Esophagus muscularis mucosa (tissue), 4 donors: ENCODE measurements at places on chromosomes 13 and 19. TPM values are rescaled to one million over a fixed set of nuclear protein-coding genes. Genes with fewer than 3 reads are reported as not detected.

Gene S1PR4
- 2.6 TPM for total RNA-seq

Gene LILRA5
- 3.7 TPM for total RNA-seq

Gene HNRNPM
- total RNA-seq: 125 TPM

Gene MTUS2
- total RNA-seq: 46.2 TPM

Gene ICAM4
- total RNA-seq: 0.78 TPM

Gene ZIK1
- total RNA-seq: 4.6 TPM

Gene LRRC63
- 0.19 TPM for total RNA-seq

Gene ATP4B
- total RNA-seq: not detected

Gene ZNF793
- 3.0 TPM for total RNA-seq

- peak; percentile 88 for DNase-seq
These were observed 162.8 kb upstream of the SOX1 start for GRCh38 chr13:111904166-111904565.

GRCh38 chr13:99738626-99739025, 232.9 kb downstream of the ZIC5 start:
- no peak for DNase-seq

- no peak for DNase-seq
These were observed 88.1 kb downstream of the ZDHHC20 start for GRCh38 chr13:21371011-21371410.

GRCh38 chr13:112434937-112435523, 58.9 kb downstream of the SPACA7 start:
- peak; percentile 89 for DNase-seq

DNA sequence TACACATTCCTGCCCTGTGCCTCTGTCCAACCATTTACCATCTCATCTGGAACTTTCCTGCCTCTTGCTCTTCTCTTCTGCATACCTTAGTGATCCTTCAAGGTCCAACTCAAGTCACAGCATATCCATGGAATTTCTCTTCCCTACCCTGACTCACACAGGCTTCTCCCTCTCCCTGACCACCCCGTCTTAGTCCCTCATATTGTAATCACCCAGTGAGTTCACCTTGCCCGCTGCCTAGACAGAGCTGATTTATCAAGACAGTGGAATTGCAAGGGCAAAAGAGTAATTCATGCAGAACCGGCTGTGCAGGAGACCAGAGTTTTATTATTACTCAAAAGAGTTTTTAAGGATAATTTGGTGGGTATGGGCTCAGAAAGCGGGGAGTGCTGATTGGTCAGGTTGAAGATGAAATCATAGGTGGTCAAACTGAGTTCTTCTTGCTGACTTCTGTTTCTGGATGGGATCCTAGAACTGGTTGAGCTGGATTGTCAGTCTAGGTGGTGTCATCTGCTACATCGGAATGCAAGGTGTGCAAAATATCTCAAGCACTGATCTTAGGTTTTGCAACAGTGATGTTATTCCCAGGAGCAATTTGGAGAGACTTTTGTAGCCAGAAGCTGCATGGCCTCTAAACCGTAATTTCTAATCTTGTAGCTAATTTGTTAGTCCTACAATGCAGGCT, 67.2 kb downstream of the HSPH1 start:
- no peak for DNase-seq

DNA sequence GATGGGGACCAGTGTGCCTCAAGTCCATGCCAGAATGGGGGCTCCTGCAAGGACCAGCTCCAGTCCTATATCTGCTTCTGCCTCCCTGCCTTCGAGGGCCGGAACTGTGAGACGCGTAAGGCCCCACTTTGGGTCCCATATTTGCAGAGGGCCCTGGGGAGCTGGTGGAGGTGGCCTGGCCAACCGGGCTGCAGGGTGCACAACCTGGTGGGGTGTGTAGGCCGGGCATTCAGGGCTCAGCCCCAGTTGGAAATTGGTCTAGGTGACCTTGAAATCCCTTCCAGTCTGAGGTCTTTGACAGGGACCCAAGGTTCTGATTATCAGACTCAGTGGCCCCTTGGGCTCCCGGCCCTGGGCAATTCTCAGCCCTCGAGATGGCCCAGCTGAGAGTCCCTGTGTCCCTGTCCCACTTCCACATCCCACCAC, 8.3 kb downstream of the F7 start:
- no peak for DNase-seq

- DNase-seq: peak; percentile 31
These were observed 256.4 kb downstream of the IRS2 start for GRCh38 chr13:109529964-109530363.

DNA sequence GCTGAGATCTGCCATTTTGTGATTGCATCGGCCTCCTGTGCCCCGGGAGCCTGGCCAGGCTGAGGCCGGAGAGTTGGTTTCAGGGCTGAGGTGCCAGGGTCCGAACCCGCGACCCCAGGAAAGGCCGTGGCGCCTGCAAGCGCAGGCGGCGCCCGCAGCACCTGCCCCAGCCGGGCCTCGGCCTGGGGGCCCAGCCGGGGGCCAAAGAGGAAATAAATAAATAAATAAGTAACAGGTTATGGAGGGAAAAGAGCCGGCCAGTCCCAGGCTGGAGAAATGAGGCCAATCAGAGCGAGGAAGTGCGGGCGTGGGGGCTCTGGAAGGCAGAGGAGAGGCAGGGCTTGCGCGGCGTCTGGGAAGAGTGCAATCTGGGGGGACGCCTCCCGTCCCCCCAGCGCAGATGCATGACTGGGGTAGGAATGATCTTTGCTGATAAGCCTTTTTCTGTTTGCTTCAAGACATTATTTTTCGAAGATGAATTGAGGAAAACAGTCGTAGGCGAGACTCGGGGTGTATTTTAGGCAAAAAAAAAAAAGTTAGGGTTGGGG, 145.6 kb upstream of the ZNF536 start:
- DNase-seq: no peak

DNA sequence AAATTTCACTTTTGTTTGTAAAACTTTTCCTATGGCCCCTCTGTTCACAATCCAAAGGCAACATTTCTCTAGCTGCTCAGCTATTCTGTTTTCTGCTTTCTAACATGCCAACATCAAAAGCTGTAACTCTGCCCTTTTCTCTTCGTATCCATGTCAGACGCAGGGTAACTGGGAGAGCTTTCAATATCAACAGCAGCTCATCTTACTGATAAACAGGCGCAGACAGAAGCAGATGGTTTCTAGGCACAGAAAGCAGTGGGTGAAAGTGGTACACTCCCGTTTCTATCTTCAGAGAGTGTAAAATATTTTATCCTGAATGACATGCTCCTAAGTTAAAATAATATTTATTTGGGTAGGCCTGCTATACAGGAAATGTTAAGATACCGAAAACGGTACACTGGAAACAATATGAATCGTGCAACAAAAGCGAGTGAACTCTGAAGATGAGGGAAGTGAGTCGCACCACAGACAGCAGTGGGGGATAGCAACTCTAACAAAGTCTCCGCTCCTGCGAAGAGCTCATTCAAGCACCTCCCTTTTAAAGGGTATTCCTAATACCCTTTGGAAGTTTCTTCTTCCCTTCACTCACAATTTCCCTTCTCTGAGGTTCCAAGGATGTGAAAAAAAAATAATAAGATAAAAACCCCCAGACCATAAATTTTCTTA, 798.3 kb downstream of the GPC5 start:
- no peak for DNase-seq

- no peak for DNase-seq
These were observed 75.4 kb upstream of the ZNF30 start for GRCh38 chr19:34851277-34851804.

- no peak for DNase-seq
These were observed 16.7 kb downstream of the ELSPBP1 start for GRCh38 chr19:48010932-48011758.

DNA sequence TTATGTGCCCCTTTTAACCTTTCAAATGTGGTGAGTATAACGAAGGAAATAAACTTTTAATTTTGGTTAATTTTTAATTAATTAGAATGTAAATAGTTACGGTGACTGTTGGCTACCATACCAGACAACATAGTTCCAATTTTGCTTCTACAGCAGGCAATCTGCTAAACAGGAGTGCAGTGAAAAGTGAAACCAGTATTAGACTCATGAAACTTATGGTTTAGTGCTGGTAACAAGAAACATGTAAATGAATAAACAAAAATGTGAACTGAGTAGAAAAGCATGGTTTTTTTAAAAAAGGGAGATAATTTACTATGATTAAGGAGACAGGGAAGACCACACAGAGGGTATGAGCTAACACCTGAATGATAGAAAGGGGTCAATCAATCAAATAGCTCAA, 478.4 kb downstream of the PCDH9 start:
- DNase-seq: no peak

- DNase-seq: no peak
These were observed at the start of gene SIGLEC9 for GRCh38 chr19:51124729-51125128. Gene SIGLEC9 (plus strand): TSS chr19:51124906. CDS start chr19:51124975, 69 bp downstream.

- no peak for DNase-seq
These were observed 118.4 kb downstream of the RAB20 start for GRCh38 chr13:110442930-110443621.

GRCh38 chr13:64849196-64849595, 2380.9 kb downstream of the PCDH9 start:
- DNase-seq: no peak

DNA sequence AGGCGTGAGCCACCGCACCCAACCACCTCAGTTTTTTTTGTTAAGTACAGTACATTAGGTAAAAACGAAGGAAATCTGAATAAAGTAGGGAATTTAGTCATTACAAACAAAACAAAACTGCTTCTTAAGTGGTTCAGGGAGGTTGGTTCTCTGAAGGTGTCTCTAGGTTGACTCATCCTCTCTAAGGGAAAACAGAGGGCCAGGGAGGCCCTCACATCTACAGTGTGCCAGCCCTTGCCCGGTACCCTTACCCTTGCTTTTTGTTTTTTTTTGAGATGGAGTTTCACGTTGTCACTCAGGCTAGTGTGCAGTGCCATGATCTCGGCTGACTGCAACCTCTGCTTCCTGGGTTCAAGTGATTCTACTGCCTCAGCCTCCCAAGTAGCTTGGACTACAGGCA, 17.2 kb upstream of the JUND start:
- DNase-seq: no peak

GRCh38 chr19:29436591-29437103, 89.1 kb upstream of the VSTM2B start:
- DNase-seq: no peak

GRCh38 chr13:34941436-34941834, 635 bp upstream of the NBEA start:
- DNase-seq: no peak

- no peak for DNase-seq
These were observed 298.8 kb downstream of the NDFIP2 start for GRCh38 chr13:79779761-79780160.

DNA sequence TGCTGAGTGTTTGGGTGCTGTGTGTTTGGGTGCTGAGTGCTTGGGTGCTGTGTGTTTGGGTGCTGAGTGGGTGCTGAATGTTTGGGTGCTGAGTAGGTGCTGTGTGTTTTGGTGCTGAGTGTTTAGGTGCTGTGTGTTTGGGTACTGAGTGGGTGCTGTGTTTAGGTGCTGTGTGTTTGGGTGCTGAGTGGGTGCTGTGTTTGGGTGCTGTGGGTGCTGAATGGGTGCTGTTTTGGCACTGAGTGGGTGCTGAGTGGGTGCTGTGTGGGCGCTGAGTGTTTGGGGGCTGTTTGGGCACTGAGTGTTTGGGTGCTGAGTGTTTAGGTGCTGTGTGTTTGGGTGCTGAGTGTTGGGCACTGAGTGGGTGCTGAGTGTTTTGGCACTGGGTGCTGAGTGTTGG, 48.5 kb upstream of the F7 start:
- no peak for DNase-seq

DNA sequence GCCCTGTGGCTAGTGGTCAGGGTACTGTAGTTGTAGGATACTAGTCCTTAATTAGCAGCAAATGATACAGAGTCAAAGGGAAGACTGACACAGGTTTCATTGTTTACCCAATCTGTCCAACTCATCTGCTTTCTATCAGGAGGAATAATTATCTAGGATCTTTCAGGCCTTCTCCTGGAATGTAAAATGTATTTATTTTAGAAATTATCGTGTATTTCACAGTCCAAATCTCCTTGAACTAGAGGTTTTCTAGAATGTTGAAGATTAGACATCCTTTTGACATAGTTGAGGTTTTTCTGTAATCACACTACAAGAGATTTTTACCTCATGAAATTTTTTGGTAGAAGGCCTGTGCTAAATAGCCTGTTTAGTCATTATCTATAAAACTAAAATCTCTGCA, 1694.8 kb upstream of the PCDH20 start:
- DNase-seq: no peak
